Epithelial cell of proximal tubule (primary cell): ENCODE measurements at places on chromosomes 1 and 21. TPM values are rescaled to one million over a fixed set of nuclear protein-coding genes. Genes with fewer than 3 reads are reported as not detected.

GRCh38 chr1:180266275-180267210, 36.5 kb downstream of the LHX4 start:
- DNase-seq, result no peak

GRCh38 chr1:94026619-94027380, 94.1 kb downstream of the ABCA4 start:
- DNase-seq, result no peak

DNA sequence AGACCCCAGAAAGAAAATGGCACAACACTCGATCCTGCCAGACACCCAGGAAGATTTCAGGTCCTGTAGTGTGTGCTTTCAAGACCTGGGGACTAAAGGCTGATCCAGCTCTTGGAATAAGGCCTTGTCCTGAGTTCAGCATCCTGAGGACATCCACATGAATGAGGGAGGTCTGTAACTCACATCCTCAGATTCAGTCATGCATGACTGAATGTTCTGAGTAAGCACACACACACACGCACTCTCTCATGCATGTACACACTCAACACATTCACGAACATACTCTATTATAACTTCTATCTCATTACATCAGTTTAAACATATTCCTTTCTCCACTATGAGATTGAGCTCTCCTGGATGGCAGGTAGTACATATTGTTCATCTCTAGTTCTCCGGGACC, 273.4 kb upstream of the BEND5 start:
- peak; percentile 10 for DNase-seq

DNA sequence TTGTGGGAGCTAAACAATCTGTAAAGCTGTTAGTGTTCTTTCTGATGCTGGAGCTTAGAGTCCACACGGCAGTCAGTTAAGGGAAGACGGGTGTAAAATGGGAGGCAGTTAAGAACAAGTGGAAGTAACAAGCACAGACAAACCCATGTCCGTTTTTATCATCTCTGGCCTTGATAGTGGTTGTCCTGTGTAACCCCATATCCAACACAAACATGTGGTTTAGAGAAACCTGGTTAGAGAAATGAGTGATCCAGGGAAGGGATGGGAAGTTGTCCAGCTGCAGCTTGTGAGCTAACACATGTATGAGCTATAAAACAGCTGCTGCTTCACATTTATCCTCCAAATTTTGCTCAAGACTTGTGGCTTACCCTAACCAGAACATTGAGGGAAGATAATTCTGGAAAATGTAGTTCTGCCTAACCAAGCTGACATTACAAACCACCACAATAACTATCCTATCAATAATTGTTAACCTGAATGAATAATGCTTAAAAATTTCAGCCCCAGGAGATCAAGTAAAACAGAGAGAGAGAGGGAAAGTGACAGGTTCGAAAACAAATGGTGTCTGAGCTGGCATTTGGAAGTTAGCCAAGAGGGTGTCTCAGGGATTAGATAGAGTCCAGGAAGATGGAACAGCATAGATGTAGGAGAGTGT, 10.6 kb upstream of the C1orf162 start:
- peak; percentile 54 for DNase-seq

- no peak for DNase-seq
Measured at GRCh38 chr1:204607910-204608309, 77.6 kb downstream of the LRRN2 start.

DNA sequence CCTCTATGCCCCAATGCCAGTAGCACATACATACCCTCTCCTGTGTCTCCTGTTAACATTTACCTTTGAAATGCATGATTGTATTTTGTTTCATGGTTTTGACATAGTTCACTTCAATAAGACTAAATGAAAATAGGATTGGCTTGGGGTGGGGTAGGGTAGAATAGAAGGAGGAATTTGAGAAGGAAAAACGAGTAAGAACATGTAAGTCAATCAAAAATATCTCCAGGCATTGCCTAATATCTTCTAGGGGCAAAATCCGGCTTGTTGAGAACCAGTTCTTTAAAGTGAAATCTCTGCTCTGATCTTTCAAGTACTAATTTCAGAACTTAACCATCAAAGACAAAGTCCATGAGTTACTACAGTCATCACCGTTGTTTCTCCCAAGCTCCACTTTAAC, 31.8 kb upstream of the RGS2 start:
- DNase-seq, result no peak

DNA sequence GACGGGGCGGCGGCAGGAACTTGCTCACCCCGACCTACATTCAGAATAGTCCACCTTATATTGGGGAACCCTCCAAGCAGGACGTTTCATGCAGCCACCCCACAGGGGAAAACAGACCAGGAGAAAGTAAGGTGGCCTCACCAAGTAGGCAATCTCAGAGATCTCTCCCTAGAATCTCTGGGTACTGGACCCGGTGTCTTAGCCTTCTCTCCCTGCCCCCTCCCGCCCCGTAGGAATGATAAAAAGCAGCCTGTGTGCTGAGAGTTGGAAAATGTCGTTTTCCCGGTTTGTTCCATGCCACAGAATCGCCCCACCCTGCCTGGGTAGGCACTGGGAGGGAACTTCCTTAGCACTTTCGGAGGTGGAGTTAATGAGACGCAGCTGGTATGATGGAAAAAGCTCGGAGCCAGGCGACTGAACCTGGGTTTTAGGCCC, 789 bp upstream of the PTPN14 start:
- DNase-seq, result no peak

DNA sequence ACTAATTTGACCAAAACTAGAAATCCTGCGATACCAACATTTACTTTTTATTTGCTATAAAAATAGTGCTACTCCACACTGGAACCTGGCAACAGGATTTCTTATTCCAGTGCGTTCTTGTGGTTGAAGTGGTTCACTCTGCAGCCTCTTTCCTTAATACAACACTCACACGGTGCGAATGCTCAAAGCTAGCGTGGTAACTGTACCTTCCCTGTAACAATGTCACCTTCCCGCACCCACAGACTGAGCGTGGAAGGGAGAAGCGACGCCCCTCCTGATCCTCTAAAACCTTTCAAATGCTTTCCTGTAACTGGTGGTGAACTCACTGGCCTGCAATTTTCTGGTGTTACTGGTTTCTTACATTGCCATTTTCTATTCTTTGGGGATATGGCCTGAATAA, 132.2 kb downstream of the LRRC53 start:
- DNase-seq, result no peak

- DNase-seq, result no peak
Measured at GRCh38 chr1:114126261-114127095, 27.2 kb downstream of the SYT6 start.

DNA sequence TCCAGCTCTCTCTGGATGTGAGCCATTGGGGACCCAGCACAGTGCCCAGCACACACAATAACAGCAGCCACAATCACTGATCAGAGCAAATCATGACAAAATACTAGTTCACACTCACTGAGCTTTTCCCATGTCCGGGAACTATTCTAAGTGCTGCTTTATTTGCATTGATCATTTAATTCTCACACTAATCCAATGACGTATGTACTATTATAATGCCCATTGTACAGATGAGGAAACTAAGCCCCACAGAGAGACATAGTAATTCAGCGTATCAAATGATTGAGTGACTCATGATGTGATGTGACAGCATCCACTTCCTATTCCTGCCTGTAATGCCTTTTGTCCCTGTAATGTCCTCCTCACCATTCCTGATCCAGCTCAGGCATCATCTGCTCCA, 1.9 kb upstream of the S100A8 start:
- DNase-seq, result no peak

- no peak for DNase-seq
Measured at GRCh38 chr1:168643152-168643551, 66.7 kb downstream of the XCL1 start.

Gene OR6K3
- total RNA-seq, result not detected in 2 replicates

Gene AKR7A3
- total RNA-seq, result 0.36 and 1.3 TPM in 2 replicates

Gene SPOCD1
- total RNA-seq, result 9.4 and 18.4 TPM in 2 replicates

Gene A3GALT2
- not detected in 2 replicates for total RNA-seq

Gene MIER1
- 19.1 and 20.4 TPM in 2 replicates for total RNA-seq
